ENCODE measurements at places on chromosomes 16 and 17. TPM values are rescaled to one million over a fixed set of nuclear protein-coding genes. Genes with fewer than 3 reads are reported as not detected.

The CHP2 gene
- 0.24 TPM for total RNA-seq

The MILR1 gene
- total RNA-seq = 9.9 TPM

The CPHXL2 gene
- total RNA-seq = not detected

The TNK1 gene
- 12.8 TPM for total RNA-seq

The G6PC1 gene
- total RNA-seq = not detected

The ANKRD13B gene
- total RNA-seq = 3.6 TPM
